ENCODE measurements at places on chromosomes 12 and 14.
A peak's percentile ranks its signal among the peaks of the same experiment; 100 is the strongest.

GRCh38 chr14:56892959-56893358 is 82.7 kb upstream of the OTX2 start:
- H3K4me3 ChIP-seq, result no peak overlapping the region
- H3K36me3 ChIP-seq, result no peaks in the 10 kb centered on the region
- H3K4me1 ChIP-seq, result no peaks in the 10 kb centered on the region
- DNase-seq, result no peak

DNA sequence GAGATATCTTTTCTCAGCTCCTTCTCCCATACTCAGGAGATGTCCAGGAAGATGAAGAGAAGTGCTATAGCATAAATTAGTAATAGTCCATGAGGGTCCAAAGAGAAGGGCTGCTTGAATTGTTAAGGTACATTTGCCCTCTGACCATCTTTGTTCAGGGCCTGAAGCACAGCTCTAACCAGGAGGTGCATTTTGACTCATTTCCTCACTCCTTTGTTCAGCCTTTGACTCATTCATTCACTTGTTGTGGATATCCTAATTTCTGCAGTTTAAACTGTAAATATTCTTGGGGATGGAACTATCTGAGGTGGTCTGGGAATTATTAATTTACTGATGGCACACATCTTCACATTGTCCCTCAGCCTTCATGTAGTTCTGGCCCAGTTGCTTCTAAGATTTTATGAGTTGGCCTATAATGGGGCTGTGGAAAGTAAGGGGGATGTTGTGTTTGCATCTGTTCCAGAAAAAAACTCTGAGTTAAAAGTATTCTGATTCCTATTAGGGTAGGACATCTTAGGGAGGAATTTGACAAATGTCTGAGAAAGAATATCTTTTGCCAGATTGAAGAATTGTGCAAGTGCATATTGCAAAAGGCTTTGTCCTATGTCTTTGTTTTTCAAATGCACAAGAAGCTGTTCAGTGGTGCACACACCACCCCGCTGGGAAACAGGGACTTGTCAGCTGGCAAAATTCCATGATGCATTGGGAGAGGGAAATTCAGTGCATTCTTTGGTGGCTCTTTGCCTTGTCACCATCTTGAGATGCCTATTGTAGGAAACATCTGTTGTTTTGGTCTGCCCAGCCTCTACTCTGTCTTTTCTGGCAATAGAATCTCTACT is 22.1 kb downstream of the SMOC1 start:
- no peaks in the 10 kb centered on the region for H3K27me3 ChIP-seq

- no peak overlapping the region for H3K4me3 ChIP-seq
- no peaks in the 10 kb centered on the region for H3K4me1 ChIP-seq
- no peak overlapping the region for H3K27ac ChIP-seq
- DNase-seq, result no peak
- H3K36me3 ChIP-seq, result no peaks in the 10 kb centered on the region
Observed at GRCh38 chr14:23725980-23726710, 90.0 kb downstream of the DHRS2 start.

- DNase-seq, result no peak
- no peaks in the 10 kb centered on the region for H3K27me3 ChIP-seq
- no peaks in the 10 kb centered on the region for H3K4me1 ChIP-seq
- no peak overlapping the region for H3K4me3 ChIP-seq
- H3K36me3 ChIP-seq, result no peaks in the 10 kb centered on the region
Observed at GRCh38 chr14:28756269-28756883, 10.2 kb upstream of the FOXG1 start.

DNA sequence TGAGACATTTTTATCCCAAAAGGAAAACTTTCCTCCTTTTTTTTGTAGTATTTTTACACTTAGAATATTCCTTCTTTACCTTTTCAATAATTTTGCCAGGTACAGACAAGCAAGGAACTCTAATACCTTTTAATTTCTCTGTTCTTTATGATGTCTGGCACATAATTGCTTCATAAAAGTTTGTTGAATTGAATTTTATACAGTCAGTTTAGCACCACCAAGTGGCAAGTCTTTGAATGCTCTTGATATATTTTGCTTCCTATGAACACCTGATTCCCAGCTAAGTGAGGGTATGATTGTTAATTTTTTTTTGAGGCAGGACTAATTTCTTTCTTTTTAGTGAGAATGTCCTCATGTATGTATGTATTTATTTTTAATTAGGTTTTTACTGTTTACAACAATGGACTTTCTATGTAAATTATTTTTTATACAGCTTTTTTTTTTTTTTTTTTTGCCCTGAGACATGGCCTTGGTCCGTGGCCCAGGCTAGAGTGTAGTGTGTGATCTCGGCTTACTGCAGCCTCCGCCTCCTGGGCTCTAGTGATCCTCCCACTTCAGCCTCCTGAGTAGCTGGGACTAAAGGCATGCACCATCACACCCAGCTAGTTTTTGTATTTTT is 6.9 kb downstream of the TBC1D15 start:
- no peaks in the 10 kb centered on the region for H3K27me3 ChIP-seq
- H3K4me3 ChIP-seq, result no peak overlapping the region
- no peak overlapping the region for H3K27ac ChIP-seq
- H3K4me1 ChIP-seq, result peaks cover 35% of the 10 kb centered on the region
- peak; percentile 74 for DNase-seq

DNA sequence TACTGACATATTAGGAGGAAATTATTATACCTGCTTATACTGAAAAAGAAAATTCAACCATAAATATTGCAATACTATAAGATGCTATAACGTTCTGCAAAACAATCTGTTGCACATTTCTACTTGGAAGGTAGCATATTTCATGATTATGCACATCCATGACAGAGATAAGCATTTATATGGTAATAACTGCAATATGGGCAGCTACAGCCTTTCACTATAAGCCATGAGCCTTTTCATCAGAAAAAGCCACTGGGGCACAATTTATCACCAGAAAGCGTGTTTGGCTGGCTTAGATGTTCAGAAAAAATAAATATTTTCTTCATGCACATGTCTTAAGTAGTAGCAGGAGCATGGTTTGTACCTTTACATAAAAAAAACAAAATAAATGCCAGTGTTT is 340.7 kb downstream of the GALC start:
- no peaks in the 10 kb centered on the region for H3K4me1 ChIP-seq
- H3K4me3 ChIP-seq, result no peak overlapping the region
- peaks cover 6% of the 10 kb centered on the region for H3K36me3 ChIP-seq
- H3K27ac ChIP-seq, result no peak overlapping the region

DNA sequence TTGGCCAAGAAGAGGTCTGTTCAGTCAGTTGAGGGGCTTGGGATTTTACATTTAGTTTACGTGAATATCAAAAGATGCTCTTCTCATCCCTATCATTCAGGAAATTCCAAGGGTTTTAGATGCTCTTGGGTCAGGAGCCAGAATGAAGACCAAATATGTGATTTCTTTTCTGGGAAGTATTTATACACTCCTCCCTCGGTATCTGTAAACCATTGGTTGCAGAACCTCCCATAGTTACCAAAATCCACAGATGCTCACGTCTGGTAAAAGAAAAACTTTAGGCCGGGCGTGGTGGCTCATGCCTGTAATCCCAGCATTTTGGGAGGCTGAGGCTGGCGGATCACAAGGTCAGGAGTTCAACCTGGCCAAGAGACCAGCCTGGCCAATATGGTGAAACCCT is 75.9 kb downstream of the TNFAIP2 start:
- no peaks in the 10 kb centered on the region for H3K36me3 ChIP-seq
- no peak overlapping the region for H3K27ac ChIP-seq
- H3K4me1 ChIP-seq, result peaks cover 17% of the 10 kb centered on the region

- H3K27me3 ChIP-seq, result no peaks in the 10 kb centered on the region
- H3K36me3 ChIP-seq, result no peaks in the 10 kb centered on the region
- H3K4me3 ChIP-seq, result no peak overlapping the region
- H3K27ac ChIP-seq, result no peak overlapping the region
- H3K4me1 ChIP-seq, result no peaks in the 10 kb centered on the region
Observed at GRCh38 chr12:82857911-82858533, 171.3 kb downstream of the TMTC2 start.

DNA sequence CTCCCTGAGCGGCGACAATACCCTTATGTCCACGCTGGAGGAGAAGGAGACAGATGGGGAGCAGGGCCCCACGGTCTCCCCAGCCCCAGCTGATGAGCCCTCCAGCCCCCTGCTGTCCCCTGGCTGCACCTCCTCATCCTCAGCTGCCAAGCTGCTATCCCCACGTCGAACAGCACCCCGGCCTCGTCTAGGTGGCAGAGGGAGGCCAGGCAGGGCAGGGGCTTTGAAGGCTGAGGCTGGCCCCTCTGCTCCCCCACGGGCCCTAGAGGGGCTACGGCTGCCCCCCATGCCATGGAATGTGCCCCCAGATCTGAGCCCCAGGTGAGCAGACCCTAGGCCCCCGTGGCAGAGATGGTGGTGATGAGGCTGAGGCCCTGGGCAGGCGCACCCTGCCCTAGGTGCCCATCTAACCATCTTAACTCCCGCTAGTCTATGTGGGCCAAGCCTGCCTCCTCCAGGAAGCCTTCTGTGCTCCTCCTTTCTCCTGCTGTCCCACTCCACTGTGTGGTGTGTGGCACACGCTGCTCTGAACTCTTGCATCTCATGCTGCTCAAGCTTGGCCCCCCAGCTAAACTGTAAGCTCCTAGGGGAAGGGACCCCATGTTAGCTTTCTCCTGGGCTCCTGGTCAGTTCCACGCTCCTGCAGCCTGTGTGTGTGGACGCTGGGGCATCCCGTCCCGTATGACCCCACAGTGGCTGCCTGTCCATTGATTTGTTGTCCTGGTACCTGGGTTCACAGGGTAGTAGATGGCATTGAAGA is 12.1 kb downstream of the MCRS1 start:
- H3K27me3 ChIP-seq, result no peaks in the 10 kb centered on the region
- no peaks in the 10 kb centered on the region for H3K4me1 ChIP-seq
- no peak overlapping the region for H3K27ac ChIP-seq
- no peak for DNase-seq
- H3K36me3 ChIP-seq, result no peaks in the 10 kb centered on the region
- no peak overlapping the region for H3K4me3 ChIP-seq

DNA sequence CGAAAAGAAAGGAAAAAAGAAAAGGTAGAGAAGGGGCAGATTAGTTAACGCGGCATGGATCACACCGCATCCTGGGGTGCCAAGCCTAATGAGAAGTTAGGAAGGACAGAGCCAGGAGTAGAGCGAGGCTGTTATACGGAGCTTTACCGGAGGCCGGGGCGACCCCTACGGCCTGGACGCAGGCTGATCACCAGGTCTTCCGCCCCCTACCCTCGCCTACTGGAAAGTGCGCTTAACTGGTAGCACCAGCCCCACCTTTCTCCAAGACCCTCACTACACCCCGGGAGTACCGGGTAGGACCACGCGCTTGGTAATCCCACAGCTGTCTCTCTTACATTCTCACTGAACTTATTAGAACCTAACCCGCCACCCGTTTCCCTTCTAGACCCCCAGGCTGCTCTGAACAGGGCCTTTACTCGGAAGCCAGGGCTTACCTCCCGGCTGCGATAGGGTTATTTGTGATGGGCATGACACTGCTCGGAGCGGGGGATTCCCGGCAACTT is 33.8 kb downstream of the WBP11 start:
- peak; percentile 51 for DNase-seq
- H3K4me3 ChIP-seq, result peak overlapping the region; percentile 80
- H3K27ac ChIP-seq, result peak overlapping the region; percentile 94
- H3K4me1 ChIP-seq, result peaks cover 38% of the 10 kb centered on the region

DNA sequence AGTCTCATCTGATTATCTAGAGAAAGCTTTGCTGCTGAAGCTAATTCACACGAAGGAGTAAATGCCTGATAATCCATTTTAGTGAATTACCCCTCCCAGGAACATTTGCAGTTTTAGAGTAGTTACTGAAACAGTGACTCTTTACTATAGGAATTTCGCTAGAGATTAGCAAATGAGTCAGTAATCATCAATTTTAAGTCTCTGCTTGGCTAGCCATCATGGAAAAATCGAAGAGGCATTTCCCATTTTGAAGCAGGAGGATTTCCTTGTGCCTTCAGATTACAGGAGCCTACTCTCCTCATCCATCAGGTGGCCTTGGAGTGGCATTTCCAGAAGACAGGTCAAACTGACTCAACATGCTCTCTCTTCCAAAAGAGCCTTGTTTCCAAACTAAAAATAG is 154.5 kb downstream of the EGLN3 start:
- no peaks in the 10 kb centered on the region for H3K36me3 ChIP-seq
- no peak overlapping the region for H3K4me3 ChIP-seq
- no peak for DNase-seq
- no peaks in the 10 kb centered on the region for H3K27me3 ChIP-seq
- no peak overlapping the region for H3K27ac ChIP-seq

- H3K27ac ChIP-seq, result peak overlapping the region; percentile 73
- peak overlapping the region; percentile 74 for H3K4me3 ChIP-seq
- H3K27me3 ChIP-seq, result no peaks in the 10 kb centered on the region
Observed at GRCh38 chr14:23301969-23302289, 730 bp downstream of the PPP1R3E start.

DNA sequence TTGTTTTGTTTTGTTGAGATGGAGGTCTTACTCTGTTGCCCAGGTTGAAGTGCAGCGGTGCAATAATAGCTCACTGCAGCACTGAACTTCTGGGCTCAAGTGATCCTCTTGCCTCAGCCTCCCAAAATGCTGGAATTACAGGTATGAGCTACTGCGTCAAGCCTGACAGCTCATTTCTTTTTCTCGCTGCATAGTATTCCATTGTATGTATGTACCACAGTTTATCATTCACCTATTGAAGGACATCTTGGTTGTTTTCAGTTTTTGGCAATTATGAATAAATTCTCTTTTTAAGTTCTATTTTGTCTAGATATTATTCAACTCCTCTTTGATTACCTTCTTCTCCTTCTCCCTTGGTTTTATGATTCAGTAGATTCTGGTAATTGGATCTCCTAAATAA is 13.5 kb downstream of the HSD17B6 start:
- H3K36me3 ChIP-seq, result no peaks in the 10 kb centered on the region
- H3K27ac ChIP-seq, result no peak overlapping the region
- DNase-seq, result no peak
- peaks cover 15% of the 10 kb centered on the region for H3K4me1 ChIP-seq
- H3K27me3 ChIP-seq, result no peaks in the 10 kb centered on the region

DNA sequence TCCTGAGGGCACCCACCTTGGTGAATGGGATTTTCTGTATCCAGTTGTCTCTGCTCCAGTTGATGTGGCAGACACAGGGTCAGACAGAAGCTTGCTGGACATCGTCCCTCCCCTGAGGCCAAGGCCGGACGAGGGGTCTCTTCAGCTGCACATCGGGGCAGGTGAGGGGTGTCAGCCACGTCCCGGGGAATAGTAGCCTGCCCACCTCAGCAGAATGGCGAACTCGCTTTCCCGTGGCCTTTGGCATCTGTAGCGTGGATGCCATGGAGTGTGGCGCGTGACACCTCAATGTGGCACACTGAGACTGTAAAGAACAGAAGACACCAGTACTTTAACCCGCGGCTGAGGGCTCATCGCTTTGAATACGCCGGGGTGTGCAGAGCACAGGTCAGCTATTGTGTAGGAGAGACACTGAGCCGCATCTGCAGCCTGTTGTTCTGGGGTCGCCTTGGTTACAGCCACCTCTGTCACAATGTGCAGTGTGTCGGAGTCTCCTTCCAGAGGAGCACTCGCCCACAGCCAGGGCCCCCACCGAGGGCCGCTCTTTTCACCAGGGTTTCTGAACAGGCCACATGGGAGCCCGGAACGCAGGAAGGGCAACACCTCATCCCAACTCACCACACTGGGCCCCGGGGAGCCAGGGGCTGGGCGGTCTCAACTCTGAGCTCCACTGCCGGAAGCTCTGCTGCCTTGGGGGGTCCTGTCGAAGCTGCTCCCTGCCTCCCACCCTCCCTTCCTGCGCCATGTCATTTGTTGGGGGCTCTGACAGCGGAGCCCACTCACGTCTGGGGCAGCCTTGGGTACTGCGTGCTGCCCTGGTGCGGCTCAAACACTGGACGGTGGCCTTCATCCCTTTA is 77.0 kb downstream of the ADGRD1 start:
- DNase-seq, result no peak
- H3K4me3 ChIP-seq, result no peak overlapping the region
- no peaks in the 10 kb centered on the region for H3K27me3 ChIP-seq

All from Karpas-422 (cell line).